ENCODE measurements at places on chromosomes 16 and 17. TPM values are rescaled to one million over a fixed set of nuclear protein-coding genes. Genes with fewer than 3 reads are reported as not detected.

GRCh38 chr16:49592546-49593423 lies 219.2 kb downstream of the C16orf78 start:
- peak; percentile 45 for DNase-seq

- no peak for DNase-seq
Measured at GRCh38 chr16:27816561-27816960, 247.0 kb downstream of the GSG1L start.

DNA sequence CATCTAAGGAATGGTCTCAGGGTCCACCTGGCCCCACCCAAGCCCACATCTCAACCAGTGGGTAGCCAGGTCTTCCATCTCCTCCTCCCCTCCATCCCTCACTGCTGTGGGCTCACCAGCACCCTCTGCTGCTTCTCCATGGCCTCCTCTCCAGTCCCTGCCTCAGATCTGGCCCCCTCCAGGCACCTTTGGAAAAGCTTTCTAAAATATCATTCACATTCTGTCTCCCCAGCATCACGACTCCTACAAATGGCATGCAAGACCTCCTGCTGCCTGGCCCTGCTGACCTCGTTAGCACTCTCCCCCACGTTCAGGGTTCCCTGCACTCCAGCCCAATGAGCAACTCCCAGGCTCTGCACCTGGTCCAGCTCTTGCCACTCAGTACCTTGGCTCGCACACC lies 13.7 kb downstream of the GLP2R start:
- DNase-seq = no peak

NPIPB6 gene
- not detected for total RNA-seq

LDAF1 gene
- 9.5 TPM for total RNA-seq

DNA sequence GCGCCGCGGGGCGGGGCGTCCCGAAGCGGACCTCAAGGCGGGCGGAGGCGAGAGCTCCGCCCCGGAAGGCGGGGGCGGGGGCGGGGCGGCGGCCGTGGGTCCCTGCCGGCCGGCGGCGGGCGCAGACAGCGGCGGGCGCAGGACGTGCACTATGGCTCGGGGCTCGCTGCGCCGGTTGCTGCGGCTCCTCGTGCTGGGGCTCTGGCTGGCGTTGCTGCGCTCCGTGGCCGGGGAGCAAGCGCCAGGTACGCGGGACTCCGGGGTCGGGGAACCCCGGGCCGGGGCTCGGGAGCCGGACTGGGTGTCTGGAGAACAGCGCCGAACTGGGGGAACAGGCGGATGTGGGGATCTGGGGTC lies at the start of gene TNFRSF12A:
Gene TNFRSF12A, plus strand, starts transcription at position 122 of the 357 bp plus-strand sequence. Its CDS starts 30 bp downstream, at position 152.
- DNase-seq = peak; percentile 67

DNA sequence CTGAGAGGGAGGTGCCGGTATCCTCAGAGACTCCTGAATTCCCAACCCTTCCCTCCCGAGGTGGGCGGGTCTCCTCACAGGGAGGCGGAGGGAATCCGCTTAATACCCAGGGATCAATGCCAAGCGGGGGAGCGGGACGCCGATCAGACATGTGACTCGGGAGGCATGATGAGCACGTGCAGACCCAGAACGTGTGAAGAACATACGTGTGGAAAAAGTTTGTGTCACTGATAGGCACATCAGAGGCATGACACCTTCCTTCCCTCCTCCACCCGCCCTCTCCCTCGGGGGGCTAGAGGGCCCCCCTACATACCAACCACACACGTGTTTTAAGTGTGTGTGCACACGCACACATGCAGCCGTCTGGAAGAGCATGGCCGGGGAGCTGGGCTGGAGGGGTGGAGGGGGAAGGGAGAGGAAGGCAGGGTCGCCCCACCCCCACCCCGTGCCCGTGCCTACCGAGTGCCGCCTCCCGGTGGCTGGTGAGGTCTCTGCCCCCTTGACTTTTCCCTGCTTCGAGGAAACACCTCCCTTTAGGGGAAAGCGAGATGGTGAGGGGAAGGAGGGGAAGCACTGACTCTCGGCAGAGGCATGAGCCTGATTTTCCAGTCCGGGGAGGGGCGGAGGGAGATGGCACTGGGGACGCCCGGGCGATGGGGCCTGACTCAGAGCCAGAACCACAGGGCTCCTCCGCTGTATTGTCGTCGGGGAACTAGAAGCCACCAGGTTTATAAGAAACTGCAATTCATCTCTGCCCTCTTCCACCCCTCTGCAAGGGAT lies 12.1 kb upstream of the TBX21 start:
- DNase-seq = peak; percentile 88

GRCh38 chr17:44005527-44006271 lies 1.3 kb downstream of the NAGS start:
- peak; percentile 29 for DNase-seq

CIBAR2 gene
- not detected for total RNA-seq

GRCh38 chr16:52770828-52771227 lies 223.9 kb upstream of the TOX3 start:
- DNase-seq = no peak

RAPGEFL1 gene
- 5.7 TPM for total RNA-seq

- DNase-seq = no peak
Measured at GRCh38 chr17:45138911-45139532, 3.5 kb downstream of the ACBD4 start.

RASL10B gene
- total RNA-seq = 0.79 TPM

DNA sequence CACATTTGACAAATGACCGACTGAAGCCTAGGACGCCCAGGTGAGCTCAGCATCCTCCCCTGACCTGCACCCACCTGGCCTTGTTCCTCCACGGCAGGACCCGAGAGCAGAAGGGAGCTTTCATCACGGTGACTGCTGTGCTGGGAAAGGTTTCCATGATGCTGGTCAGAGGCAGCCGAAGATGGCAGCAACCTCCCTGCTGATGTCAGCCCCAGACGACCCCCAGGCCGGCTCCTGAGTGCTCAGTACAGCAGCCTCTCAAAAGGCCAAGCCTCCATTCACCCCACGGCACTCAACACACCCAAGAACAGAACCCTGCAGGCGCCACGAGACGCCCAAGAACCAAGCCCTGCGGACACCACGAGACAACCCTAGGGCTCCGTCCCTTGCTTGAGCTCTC lies 119.8 kb downstream of the ANKRD11 start:
- no peak for DNase-seq

DNA sequence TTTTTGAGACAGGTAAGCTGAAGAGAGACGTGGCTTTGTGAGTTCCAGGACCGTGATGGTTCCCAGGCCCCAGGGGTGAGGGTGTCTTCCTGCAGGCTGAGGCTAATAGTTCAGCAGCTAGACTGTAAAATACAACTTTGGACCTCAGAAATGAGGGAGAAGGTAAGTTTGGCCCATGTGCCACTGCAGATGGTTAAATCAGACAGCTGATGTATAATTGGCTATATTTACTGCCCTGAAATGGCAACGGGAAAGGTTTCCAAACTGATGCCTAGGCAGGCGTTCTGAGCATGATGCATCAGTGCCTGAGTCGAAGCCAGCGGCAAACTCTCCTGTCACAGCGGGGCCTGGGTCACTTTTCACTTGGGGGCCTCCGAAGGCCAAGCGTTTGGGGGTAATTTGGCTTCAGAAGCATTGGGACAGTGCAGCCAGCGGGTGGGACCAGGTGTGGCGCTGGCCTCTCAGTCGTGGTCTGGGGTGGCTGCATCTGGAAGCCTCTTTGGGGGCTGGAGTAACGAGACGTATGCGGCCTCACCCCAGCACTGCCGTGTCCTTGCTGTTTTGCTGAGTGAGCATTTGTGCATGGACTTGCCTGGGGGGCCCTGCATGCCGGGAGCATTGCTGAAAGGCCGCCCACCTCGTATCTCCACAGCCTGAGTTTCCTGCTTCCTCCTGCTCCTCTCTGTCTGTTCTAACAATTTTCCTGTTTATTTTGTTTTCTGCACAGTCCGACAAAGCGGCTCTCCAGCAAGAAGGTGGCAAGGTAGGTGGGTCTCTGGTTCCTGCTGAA lies 31.2 kb upstream of the CAPN15 start:
- no peak for DNase-seq

TMEM235 gene
- total RNA-seq = not detected

GRCh38 chr17:20896153-20896649 lies 146.6 kb downstream of the USP22 start:
- DNase-seq = peak; percentile 11

RBFOX1 gene
- not detected for total RNA-seq

NPIPA3 gene
- total RNA-seq = 1.8 TPM

- DNase-seq = peak; percentile 100
Measured at GRCh38 chr16:57185945-57186871, at the start of the genes PSME3IP1 and RSPRY1. Gene PSME3IP1 (minus strand): TSS chr16:57186039. CDS start chr16:57173854, 12,185 bp downstream. Gene RSPRY1 (plus strand): TSS chr16:57186329. CDS start chr16:57204659, 18,330 bp downstream.

- no peak for DNase-seq
Measured at GRCh38 chr17:75619506-75620431, 13.5 kb upstream of the SMIM5 start.

EFNB3 gene
- total RNA-seq = not detected

DNA sequence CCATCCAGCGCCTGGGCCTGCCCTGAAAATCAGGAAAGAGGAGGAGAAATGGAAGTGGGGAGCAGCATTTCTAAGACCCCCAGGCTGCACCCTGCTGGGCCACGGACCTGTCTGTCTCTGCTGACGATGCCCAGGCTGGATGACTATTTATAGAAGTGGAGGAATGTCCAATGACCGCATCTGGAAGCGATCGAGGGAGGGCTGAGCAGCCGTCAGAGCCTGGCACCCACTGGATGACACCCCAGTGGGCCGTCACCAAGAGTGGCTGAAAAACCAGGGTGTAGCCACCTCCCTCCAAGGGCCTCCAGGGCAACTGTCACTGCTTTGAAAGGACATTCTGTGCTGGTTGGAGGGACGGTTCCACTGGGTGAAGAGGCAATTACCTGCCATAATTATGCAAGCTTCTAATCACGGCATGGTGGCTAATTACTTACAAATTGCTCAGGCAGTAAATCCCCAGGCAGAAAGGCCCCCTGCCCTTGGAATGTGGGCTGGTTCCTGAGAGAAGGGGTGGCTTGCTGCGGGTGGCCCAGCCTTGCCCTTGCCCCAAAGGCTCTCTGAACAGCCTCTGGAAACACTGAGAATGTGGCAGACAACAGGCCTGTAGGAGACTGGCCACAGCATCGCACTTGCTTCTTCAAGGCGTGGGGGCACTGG lies 332.1 kb downstream of the C16orf95 start:
- no peak for DNase-seq

PERCC1 gene
- 0.33 TPM for total RNA-seq

DNA sequence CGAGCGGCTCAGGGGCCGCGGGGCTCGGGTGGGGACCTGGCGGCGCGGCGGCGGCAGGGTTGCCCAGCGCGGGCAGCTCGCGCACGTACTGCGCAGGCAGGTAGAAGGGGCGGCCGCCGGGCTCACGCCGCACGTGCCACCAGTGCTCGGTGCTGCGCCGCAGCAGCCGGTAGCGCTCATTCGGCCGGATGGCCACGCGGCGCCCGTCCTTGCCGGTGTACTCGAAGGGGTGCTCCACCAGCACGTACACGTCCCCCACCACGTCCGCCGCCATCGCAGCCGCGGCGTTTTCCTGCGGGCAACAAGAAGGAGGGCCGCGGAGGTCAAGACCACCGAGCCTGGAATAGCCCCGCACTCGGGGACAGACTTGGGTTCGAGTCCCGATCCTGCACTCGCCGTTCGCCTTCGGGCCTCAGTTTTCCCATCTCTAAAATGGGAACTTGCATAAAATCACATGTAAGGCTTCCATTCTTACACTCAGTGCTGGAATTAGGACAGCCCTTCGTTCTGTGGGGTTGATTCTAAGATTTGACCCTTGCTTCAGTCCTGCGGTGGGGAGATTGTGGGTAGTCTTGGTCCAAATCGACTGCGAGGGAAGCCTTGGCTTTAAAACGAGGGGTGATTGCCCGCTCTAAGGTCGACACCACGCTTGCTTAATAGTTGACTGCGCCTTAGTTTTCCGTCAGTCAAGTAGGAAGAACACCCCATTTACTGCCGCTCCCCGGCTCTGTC lies 2.5 kb downstream of the ARHGAP27 start:
- DNase-seq = no peak

ST6GALNAC2 gene
- 0.83 TPM for total RNA-seq

PRPSAP1 gene
- total RNA-seq = 48.3 TPM

GRCh38 chr16:54210452-54211125 lies 76.0 kb downstream of the IRX3 start:
- no peak for DNase-seq

- no peak for DNase-seq
Measured at GRCh38 chr17:49913226-49914095, 55.5 kb upstream of the DLX4 start.

GRCh38 chr17:49497148-49498028 lies 2.3 kb downstream of the NGFR start:
- no peak for DNase-seq

RCVRN gene
- total RNA-seq = not detected

CD300E gene
- total RNA-seq = not detected

DNA sequence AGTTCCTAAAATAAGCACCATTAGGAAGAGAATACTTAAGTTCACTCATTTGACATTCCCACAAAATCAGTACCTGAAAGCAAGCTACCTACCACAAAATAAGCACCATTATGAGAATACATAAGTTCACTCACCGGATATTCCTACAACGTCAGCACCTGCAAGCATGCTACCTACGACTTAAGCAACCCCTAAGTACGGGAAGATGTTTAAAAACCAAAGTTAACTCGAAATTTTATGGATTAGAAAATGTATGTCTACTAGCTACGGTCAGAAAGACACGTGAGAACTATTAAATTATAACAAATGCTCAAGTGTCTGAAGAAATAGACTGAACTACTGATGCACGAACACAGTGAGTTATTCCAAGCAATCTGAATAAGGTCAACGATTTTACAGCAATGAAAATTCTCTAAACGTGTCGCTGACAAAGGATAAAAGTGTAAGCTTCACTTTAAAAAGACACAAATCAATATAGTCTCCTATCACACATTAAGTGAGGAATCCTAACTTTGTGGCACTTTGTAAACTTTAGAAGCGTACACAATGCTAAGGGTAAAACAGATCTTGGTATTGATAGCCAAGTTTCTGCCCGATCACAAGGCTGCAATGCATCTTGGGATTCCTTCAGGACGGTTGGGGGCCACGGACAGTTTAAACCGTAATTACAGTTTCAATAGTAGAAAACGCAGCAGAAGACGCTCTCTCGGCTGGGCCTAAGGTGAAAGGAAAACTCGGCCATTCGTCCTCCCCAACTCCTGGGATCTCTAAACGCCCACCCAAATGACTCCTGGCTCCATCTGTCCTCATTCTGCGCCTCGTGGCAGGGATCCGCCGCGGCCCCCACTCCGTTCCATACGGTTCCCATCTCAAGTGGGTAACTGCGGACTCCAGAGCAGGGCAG lies 1.3 kb downstream of the GSPT1 start:
- peak; percentile 13 for DNase-seq

- no peak for DNase-seq
Measured at GRCh38 chr16:46920402-46921068, 36.4 kb downstream of the GPT2 start.

SNF8 gene
- 161 TPM for total RNA-seq

DNA sequence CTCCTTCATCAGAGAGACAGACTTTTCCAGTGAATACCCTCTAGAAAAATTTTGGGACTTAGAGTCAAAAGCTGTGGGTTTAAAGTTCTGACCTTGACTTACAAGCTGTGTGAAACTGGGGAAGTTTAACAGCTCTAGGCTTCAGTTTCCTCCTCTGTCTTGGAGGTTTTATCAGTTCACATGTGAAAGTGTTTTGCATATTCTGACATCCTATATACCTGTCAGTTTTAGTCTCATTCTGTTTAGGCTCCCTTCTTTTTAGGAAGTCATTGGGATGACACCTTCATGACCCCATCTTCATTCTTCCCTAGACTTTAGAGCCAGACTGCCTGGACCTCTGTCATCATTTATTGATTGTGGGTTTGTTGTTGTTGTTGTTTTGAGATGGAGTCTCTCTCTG lies 44.4 kb downstream of the YPEL2 start:
- no peak for DNase-seq

HIGD1B gene
- not detected for total RNA-seq

- no peak for DNase-seq
Measured at GRCh38 chr16:49129935-49130334, 151.7 kb downstream of the CBLN1 start.

PITPNM3 gene
- total RNA-seq = 0.50 TPM

SKAP1 gene
- total RNA-seq = 50.5 TPM

CCL22 gene
- 49.5 TPM for total RNA-seq
